ENCODE measurements at places on chromosomes 16 and 17.

DNA sequence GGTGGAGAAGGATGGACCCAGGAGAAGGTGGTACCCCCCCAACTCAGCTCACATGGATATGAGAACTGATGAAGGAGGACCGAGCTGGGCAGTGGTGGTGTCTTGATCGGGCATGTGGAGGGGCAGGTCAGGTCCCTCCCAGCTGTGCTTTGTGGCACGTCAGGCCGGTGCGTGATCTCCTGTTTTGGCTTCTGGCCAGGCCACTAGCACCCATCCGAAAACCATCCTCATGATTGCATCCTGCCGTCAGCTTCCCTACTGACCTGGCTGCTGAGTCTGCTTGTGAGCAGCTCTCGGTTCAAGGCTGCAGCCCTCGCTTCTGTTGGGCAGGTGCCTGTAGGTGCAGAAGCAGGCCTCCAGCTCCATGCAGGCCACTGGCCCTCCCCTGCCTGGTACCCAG, 53.1 kb downstream of the PLD6 start:
- no peak for ATAC-seq

DNA sequence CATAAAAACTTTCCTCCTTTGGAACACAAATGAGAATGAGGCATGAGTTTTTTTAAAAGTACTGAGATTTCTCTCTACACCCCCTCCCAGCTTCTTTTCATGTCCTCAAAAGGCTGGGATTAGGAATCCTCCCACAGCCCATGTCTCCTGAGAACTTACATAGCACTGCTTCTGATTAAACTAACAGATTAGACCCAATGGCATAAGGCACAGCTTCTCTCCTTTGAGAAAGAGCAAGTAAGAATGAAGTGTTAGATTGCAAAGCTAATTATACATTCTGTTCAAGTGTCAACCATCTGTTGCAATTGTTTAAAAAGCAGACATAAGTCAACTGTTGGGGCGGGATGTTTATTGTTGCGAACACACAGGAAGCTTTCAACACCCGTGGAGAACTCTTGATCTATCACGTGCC, 715.1 kb downstream of the CDH11 start:
- no peak for ATAC-seq

DNA sequence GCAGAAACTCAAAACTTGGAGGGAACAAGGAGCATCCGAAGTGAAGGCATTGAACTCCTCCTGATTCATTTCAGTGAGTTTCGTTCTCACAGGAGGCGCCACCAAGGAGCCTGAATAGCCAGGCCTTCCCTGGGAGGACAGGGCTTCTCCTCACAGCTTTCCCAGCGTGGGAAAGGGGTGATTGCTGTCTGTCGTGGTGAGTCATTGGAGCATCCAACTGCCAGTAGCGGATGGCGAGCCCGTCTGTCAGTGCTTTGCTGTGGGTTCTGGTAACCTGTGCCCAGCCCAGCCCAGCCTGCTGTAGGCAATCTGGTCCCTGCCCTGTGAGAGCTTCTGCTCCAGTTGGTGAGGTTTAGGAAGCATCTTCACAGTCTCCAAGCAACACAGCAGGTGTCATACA, 28.3 kb downstream of the PLCD3 start:
- ATAC-seq: no peak

- ATAC-seq: peak; percentile 49
Measured at GRCh38 chr17:66493283-66494019, 191.0 kb downstream of the PRKCA start.

GRCh38 chr16:51159865-51160264, 8.8 kb upstream of the SALL1 start:
- ATAC-seq: no peak

DNA sequence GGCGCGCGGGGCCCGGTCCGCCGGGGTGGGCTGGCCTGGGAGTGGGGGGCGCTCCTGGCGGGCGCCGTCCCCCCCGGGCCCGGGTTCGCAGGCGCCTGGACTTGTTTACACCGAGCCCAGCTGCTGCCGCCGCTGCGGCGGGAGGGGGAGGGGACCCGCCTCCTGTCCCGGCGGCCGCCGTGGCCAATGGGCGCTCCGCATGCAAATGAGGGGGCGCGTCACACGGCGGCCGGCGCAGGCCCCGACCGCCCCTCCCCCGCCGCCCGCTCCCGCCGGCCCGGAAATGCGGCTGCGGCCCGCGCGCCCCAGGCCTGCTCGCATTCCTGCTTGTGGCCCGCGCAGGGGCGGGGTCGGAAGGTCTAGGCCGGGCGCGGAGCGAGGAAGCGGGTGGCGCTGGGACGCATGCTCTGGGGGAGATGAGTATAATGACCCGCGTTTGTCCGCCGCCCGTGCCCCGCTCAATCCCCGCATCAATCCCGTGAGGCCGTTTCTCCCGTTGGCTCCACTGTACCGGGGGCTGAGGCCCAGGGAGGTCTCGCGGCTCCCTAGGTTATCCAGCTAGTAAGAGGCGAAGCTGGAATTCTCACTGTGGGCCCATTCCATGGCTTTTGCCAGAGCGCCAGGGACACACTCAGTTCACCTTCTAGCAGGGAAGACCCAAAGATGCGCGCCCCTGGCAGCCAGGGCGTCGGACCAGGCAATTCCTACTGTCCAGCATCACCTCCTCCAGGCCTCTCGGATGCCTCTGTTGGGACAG, at the start of gene YPEL3:
Gene YPEL3, minus strand, starts transcription at position 109 of the 757 bp plus-strand sequence. CDS start 731 bp downstream, outside the sequence.
- peak; percentile 40 for ATAC-seq

DNA sequence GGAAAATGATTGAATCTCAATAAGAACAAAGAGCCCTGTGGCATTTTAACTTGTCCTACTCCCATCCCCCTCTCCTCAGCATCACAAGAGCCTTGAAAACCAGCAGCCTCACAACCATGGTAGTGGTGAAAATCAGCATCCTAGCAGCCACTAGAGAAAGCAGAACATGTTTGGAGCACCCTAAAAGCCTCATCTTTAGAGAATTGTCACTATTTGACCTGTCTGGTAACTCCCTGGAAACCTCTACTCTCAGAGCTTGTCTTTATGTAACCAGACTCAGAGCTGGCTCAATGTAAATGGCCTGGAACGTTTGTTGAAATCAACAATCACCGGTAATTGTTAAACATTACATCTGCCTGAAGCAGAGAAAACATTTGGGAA, 70.8 kb downstream of the MMD start:
- ATAC-seq: no peak

DNA sequence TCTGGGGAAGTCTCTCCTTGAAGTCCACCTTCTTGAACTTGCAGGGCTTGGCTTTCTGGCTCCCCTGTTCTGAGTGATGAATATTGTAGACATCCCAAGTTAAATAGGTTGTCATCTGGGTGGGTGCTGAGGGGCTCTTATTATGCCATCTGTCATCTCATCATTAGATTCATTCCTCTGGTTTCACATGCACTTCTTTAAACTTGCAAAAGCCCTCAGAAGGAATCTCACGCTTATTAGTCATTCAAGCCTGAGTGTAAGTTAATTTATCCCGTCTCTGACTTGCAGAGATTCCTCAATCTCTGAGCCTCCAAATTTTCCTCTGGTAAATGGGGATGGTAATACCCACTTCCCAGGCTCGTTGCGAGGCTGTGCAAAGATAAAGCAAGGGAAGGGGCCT, 5.7 kb downstream of the MGAT5B start:
- ATAC-seq: no peak

DNA sequence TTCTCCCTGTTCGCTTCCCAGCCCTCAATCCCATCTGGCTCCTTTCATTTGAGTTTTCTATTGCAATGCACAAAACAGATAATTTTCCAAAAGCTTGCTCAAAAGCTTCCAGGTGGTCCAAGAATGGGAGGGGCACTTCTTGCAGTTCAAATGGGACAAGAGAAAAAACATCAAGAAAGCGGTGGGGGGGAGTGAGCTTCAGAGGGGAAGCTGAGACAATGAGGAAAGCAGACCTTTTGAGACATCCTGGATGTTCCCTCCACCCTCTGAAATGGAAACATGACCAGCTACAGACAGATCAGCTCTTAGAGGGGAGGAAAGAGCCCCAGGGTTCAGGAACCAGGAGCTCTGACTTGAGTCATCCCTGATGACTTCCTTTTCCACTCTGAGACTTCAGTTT, 368.2 kb downstream of the SLC39A11 start:
- no peak for ATAC-seq

DNA sequence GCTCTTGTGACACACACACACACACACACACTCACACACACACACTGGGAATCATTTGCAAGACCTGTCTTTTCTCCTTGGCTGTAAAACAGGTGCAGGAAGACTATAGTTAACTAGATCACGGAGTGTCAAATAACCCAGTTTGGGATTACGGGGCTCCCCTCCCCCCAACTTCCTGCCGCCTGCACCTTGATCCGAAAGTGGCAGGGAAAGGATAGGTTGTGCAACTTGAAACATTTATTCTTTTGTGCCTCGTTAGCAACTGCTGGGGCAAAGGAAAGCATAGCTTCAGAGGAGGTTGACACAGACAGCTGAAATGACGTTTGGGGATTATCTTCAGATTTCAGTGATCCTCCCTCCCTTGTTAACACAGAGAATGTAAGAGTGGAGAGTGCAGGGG, 149.5 kb downstream of the NTN1 start:
- no peak for ATAC-seq

- ATAC-seq: no peak
Measured at GRCh38 chr17:12070561-12070960, 49.9 kb downstream of the MAP2K4 start.

DNA sequence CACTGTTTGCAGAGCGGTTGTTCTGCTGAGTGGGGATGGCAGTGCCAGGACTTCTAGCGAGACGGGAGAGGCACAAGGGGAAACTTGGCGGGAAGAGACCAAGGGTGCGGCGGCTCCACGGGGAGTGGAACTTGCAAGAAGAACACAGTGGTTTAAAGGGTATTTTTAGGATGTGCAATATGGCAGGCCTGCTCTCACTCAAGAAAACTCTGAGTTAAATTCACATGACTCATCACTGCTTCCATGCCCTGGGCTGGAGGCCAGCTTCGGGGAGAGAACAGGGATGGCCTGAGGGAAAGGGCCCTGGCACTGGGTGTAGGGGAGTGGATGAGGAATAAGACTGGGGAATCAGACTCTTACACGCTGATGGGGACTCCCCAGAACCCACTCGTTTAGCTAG, 13.3 kb upstream of the CD300LD start:
- no peak for ATAC-seq

DNA sequence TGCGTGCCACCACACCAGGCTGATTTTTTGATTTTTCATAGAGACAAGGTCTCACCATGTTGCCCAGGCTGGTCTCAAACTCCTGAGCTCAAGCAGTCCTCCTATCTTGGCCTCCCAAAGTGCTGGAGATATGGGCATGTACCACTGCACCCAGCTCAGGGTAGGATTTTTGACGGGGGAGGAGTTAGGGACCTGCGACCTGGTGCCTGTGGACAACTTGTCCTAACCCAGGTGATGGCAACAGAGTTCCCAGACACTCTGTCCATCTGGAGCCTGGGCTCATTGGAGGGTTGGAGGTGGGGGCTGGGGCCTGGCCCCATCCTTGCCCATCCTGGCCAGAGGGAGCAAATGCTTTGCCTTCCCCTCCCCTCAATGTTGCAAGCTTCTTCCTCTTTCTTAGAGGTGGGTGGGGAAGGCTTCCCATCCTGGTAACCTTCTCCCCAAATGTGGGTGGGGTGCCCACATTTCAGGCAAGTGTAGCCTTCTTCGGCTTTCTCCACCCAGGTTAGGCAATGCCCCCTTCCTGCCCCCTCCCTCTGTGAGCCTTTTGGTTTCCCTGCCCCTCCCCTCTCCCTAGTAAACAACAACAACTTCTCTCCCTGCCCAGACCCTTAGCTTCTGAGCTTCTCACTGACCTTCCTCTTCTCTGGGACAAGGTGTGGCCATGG, 24.9 kb downstream of the RARA start:
- ATAC-seq: no peak

- no peak for ATAC-seq
Measured at GRCh38 chr17:55961386-55961785, 191.9 kb upstream of the ANKFN1 start.

DNA sequence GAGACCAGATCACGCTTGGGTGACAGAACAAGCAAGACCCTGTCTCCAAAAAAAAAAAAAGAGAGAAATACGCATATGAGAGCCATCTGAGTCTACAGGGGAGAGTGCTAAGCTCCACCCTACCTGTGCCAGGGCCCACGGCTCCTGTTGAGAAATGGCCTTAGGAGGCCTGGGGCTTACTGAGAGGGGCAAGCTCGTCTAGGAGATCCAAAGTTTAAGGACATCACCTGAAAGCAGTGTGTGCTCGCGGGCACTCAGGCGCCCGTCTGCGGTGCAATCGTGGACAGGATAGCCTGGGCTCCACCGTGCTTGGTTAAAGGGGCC, 14.5 kb upstream of the BAIAP2 start:
- no peak for ATAC-seq

- no peak for ATAC-seq
Measured at GRCh38 chr16:27841911-27842310, 221.6 kb downstream of the GSG1L start.

- no peak for ATAC-seq
Measured at GRCh38 chr16:87054856-87055255, 262.3 kb downstream of the C16orf95 start.

- no peak for ATAC-seq
Measured at GRCh38 chr17:39332092-39332491, 69.3 kb downstream of the FBXL20 start.

- no peak for ATAC-seq
Measured at GRCh38 chr17:81593105-81593871, 41.1 kb upstream of the FAAP100 start.

GRCh38 chr17:2094891-2095535, 40.1 kb downstream of the HIC1 start:
- peak; percentile 75 for ATAC-seq

GRCh38 chr16:31204871-31205666, 2.5 kb upstream of the PYCARD start:
- ATAC-seq: no peak

DNA sequence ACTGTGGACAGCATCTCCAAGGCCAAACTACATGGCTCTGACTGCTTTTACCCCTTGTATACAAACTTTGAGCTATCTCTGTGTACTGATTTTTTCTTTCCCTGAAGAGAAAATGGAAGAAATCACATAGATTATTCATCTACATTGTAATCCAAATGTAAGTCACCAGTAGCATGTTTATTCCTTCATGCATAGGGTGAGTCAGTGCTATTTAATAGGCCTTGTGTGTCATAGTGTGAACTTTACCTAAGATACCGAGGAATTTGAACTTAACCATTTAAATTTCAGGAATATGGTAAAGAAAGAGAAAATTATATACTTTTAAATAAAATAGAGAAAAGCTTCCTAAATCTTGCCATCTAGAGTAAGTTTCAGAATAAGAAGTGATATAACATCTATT, 16.5 kb downstream of the PHKB start:
- ATAC-seq: no peak

All from SK-N-SH treated with all-trans-retinoic acid at 6 μM for 48 hours (cell line).